AG10803 (cell line): ENCODE measurements at places on chromosomes 7 and 10.

DNA sequence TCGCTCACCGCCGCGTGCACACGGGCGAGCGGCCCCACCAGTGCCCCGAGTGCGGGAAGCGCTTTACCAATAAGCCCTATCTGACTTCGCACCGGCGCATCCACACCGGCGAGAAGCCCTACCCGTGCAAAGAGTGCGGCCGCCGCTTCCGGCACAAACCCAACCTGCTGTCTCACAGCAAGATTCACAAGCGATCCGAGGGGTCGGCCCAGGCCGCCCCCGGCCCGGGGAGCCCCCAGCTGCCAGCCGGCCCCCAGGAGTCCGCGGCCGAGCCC is 3.3 kb downstream of the REPIN1 start:
- DNase-seq, result no peak

GRCh38 chr7:48473205-48473865 is 302.1 kb downstream of the ABCA13 start:
- DNase-seq, result no peak

DNA sequence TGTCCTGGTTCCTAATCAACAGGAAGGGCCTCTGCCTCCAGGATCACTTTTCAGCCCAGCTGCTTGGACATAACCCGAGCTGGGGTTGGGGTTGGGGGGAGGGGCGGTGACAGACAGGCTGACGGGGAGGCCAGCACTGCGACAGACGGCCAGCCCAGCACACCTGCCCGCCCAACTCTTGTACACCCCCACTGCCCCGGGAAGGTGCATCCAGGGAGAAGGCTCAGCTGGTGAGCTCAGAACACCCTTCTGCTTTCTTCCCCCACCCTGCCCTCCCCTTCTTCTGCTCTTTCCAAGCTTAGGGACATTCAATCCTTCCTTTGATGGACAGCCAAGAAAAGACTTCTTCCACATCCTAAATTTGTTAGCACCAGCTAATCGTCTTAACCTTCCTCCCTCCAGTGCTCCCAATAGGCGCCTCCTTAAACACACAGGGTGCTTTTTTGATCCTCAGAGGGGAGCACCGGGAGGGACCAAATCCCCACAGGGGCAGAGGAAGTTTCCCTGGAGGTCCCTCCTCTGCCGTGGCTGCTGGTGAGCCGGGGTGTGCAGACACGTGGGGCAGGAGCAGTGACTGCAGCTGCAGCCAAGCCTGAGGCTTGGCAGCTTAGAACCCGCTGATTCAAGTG is 44.7 kb downstream of the COL13A1 start:
- DNase-seq, result peak; percentile 30

DNA sequence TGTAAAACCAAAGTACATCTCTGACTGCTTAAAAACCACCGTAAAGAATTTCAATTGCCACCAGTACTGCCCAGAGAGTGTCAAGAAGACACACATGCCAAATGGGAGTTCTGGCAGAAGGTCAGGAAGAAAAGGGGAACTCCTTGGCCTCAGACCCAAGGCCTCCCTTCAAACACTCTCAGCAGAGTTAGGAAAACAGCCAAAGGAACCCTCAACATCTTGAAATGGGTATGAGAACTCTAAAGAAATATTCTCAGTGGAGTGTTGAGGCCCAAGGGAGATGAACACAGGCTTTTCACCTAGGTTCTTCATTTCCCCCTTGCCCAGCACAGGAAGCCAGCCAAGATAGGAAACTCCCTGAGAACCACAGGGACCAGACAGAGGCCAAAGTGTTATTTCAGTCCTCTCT is 96.1 kb upstream of the ASAH2 start:
- peak; percentile 48 for DNase-seq

DNA sequence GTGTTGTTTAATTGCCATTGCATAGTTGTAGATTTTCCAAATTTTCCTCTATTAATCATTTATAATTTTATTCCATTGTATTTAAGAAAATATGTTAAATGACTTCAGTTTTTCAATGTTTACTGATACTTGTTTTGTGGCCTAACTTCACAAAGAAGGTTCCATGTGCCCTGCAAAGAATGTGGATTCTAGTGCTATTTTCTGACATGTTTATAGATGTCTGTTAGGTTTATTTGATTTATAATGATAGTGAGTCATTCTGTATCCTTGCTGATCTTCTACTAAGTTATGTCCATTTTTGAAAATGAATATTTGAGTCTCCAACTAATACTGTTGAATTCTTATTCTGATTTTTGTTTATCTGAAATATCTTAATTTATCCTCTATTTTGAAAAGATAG is 369.0 kb downstream of the MAGI2 start:
- no peak for DNase-seq

DNA sequence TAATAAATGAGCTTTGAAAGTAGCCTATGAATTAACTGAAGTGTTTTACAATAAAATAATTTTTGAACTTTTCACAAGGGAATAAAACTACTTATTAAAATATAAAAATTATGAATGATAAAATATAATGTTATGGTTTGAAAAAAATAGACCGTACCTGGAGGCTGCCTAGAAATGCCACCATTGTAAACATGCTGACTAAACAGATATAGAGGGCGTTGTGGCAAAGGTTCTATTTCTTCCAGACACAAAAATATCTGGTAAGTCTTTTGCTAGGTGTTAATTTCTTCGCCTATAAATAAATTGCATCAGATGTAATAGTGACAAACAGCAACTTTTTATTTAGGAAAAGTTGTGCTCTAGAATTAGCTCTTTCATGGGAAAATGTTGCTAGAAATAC is 11.2 kb downstream of the PPP1R3A start:
- no peak for DNase-seq

GRCh38 chr10:124685261-124685660 is 58.9 kb downstream of the FAM53B start:
- DNase-seq, result peak; percentile 59

- DNase-seq, result no peak
These were observed 53.2 kb upstream of the TMEM273 start for GRCh38 chr10:49241385-49241784.

DNA sequence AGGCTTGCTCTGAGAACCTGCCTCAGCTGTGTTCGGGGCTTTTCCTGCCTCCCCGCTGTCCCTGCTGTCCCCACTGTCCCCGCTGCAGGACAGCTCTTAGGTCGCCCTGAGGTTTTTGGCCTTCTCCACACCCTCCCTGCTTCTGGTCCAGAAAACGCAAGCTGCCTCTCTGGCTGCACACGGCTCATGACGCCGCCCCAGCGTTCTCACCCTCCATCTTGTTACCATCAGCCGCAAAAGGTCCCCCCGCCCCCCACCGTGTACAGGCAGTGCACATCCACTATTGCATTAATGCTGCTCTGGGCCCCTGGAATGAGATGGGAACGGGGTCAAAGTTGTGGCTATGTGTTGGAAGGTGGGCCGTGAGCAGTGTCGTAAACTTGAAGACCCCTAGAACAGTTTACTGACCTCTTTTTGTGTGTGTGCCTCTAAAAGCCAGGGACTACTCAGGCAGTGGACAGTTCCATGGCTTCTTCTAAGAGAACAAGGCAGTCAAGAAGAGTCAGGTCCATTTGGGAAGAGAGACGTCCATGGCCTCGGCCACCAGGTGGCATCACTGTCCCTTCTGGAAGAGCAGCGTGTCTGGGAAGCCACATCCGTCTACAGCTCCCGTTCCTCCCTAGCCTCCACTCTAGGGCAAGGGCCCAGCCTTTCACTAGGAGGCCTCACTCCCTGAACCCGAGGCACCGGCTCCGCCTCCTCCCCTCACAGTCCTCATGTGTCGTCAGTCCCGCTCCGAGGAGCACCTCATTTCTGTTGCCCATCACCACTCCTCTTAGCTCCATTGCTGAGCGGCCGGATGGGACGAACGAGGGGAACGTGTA is 38.5 kb upstream of the MKRN1 start:
- peak; percentile 90 for DNase-seq

DNA sequence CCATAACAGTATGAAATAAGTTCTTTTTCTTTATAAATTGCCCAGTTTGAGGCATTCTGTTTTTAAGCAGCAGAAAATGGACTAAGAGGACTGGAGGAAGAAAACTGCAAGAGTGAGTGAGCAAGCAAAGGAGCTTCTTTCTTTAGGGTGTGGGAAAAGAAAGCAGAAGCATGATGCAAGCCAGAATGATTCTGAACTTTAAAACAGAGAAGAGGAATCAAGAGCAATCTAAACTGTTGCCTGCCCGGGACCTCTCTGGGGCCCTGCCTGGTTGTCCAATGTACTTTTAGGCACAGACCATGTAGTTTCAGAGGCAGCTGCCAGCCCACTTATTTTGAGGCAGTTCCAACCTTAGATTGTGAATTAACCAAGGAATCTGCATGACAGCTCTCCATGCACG is 186.3 kb downstream of the PLPP4 start:
- no peak for DNase-seq

GRCh38 chr7:131166066-131166465 is 161.6 kb upstream of the MKLN1 start:
- DNase-seq, result peak; percentile 62

DNA sequence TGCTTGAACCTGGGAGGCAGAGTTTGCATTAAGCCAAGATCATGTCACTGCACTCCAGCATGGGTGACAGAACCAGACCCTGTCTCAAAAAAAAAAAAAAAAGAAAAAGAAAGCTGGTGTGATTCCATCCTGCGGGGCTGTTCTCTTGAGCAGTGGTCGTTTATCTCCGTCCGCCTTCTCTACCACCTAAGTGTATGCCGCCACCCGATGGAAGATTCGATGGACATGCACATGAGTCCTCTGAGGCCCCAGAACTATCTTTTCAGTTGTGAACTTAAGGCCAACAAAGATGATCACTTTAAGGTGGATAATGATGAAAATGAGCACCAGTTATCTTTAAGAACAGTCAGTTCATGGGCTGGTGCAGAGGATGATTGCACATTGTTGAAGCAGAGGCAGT is 65.7 kb downstream of the ABRAXAS2 start:
- no peak for DNase-seq

DNA sequence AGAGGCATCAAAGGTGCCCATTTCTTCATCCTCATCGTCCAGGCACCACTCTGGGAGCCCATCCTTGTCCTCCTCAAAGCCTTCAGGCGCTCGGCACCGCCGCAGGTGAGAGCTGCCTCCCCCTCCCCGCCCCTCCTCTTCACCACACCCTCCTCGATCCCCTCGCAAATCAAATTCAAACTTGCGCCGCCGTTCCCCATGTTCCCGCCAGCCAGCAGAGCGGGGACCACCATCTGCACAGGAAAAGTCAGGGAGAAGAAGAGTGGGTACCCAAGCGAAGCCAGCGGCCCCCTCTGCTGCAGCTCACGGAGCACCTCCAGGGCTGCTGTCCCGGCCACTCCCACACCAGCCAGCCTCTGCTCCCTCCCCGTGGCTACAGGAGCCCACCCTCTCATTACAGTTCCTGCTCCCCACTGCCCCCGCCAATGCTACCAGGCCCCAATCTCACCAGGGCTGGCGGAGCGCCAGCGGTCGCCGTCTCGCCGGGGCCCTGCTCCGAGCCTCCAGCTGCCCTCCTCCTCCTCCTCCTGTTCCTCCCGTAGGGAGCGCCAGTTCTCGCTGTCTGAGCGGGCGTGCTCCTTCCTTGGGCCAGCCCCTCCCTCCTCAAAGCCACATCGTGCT is 7.7 kb downstream of the GIGYF1 start:
- no peak for DNase-seq

DNA sequence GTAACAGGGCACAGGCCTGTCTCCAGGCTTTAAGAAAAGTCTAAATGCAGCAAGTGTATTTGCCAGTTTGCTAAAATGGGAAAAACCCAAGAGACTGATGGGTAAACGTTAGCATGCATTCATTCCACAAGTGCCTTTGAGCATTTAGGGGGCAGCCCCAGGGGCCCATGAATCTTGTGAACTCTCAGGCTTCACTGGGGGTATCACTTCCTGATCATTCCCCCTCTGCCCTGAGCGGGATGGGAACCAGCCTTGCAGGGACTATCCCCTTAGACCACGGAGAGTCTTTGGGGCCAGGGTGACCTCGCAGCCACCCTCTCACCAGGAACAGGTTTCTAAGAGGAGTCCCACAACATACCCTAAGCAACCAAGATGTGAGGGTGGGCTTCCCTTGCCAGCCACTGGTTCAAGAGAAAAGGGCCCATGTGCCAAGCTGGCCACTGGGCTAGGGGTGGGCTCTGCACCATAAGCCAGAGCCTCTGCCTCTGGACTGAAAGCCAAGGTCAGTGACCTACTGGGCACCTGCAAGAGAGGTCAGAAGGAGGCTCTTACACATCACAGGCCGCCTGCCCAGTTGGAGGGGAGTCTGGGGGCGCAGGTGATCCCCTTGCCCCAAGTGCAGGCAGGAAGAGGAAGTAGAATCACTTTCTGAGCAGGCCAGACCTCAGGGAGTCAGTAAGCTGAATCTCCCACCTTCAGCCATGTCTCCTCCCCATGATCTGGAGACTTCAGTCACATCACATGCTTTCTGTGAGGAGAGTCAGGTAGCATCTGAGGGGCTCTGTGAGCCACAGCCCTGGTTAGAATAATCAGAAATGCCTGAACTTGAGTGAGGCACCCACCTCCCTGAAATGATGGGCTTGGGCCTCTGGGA is 75.0 kb downstream of the C10orf105 start:
- no peak for DNase-seq

GRCh38 chr10:100370714-100371481 is 23.9 kb downstream of the SCD start:
- peak; percentile 79 for DNase-seq

DNA sequence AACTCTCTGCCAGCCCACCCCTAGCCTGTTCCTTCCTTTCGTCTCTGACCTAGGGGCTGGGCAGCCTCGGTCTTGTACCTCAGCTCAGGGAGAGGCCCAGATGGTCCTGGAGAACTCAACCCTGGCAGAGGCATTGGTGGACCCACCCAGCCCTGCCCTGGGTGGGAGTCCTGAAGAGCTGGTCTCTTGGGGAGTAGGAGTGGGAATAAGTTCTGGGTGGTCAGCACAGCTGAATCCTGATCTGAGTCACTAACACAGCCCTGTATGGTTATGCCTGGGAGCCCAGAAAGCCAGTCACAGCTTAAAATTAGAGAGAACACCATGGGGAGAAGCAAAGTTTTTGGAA is 84.0 kb downstream of the SORBS1 start:
- DNase-seq, result no peak

GRCh38 chr10:29407280-29407858 is 118.5 kb downstream of the LYZL1 start:
- DNase-seq, result no peak

GRCh38 chr10:44017483-44018145 is 367.3 kb downstream of the CXCL12 start:
- DNase-seq, result no peak

DNA sequence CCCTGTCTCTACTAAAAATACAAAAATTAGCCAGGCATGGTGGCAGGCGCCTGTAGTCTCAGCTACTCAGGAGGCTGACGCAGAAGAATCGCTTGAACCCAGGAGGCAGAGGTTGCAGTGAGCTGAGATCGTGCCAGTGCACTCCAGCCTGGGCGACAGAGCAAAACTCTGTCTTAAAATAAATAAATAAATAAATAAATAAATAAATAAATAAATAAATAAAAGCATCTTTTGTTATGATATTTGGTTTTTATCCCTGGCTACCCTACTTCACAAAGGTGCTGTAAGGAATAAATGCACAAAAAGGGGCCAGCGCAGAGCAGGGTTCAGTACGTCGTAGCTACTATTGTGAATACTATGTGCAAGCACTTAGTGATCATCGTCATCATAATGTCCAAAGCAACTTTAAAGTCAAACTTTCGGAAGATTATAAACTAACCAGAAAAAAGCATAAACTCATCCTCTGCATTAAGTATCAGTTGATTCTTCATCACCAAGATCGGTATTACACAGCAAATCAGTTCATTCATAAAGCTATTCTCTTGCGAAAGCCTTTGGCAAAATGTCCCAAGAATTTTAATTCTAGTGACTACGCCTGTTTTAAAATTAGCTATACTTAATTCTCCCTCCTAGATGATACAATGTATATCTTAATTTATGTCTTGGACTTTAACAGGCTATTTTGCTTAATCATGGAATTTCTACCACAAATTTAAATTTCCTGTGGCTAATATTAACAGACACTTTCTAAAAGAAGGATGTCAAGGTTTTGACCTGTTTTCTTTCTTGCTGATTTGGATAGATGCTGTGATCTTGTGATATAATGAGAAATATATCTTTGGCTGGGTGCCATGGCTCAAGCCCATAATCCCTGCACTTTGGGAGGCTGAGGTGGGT is 7.6 kb upstream of the NFE2L3 start:
- DNase-seq, result no peak
